ENCODE measurements at places on chromosomes 3 and 15. TPM values are rescaled to one million over a fixed set of nuclear protein-coding genes. Genes with fewer than 3 reads are reported as not detected.

DNA sequence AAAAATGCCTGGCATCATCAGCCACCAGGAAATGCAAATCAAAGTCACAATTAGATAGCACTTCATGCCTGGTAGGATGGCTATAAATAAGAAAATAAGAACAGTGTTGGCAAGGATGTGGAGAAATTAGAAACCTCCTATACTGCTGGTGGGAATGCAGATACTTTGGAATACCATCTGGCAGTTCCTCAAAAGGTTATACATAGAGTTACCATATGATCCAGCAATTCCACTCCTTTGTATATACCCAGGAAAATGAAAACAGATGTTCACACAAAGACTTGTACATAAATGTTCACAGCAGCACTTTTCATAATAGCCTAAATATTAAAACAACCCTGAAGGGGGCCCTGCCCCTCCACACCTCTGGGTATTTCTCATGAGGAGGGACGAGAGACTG, 13.7 kb downstream of the ACSBG1 start:
- DNase-seq: no peak

GRCh38 chr3:134998158-134998557, 203.1 kb downstream of the EPHB1 start:
- DNase-seq: no peak

- no peak for DNase-seq
Measured at GRCh38 chr3:170529346-170529745, 56.5 kb downstream of the SLC7A14 start.

- DNase-seq: peak; percentile 44
Measured at GRCh38 chr3:112132975-112133448, at the start of gene GCSAM. TSS of gene GCSAM (minus strand) at chr3:112133248. CDS start at chr3:112133120, 128 bp downstream.

GRCh38 chr15:85840802-85841152, 46.1 kb upstream of the KLHL25 start:
- DNase-seq: no peak

GRCh38 chr15:58419803-58420524, 11.8 kb upstream of the LIPC start:
- no peak for DNase-seq

GRCh38 chr3:14448756-14449727, 46.6 kb downstream of the SLC6A6 start:
- DNase-seq: no peak

DNA sequence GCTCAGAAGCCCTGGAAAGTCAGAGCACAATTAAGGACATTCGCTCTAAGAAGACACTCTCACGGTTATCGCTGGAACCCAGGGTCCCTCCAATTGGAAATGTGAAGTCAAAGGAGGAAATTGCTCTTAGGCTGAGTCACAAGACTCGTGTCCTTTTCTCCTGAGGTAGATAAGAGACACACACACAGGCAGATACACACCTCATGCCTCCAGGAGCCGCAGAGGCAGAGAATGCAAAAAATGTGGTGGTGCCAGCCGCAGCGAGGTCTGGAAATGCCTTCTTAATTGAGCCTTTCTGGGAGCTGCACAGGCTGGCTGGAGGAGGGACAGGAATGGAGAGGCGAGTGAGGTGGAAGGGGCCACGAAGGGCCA, 189.3 kb downstream of the OPA1 start:
- DNase-seq: peak; percentile 54

DNA sequence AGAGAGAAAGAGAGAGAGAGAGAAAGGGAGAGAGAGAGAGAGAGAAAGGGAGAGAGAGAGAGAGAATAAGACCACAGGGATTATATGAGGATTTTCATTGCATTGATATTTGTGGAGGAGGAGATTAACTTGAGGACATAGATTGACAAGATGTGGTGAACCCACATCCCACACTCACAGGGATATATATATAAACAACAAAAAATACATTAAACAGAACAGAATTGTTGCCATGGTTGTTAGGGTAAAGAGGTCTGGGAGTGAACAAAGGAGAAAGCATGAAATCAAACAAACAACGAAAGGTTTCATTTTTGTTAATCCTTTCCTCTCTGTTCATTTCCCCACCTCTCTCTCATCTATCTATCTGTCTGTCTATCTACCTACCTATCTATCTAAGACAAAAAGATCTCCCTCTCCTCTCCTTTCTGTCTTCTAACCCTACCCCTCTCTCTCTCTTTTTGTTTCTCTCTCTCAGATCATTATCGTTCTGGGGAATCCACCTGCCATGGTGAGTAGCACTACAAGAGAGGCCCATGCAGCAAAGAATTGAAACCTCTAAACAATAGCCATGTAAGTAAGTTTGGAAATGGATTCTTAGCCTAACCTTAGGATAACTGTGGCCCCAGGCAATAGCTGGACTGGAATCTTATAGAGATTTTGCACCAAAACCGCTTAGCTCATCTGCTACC, 280.9 kb downstream of the RAP2B start:
- DNase-seq: no peak

DNA sequence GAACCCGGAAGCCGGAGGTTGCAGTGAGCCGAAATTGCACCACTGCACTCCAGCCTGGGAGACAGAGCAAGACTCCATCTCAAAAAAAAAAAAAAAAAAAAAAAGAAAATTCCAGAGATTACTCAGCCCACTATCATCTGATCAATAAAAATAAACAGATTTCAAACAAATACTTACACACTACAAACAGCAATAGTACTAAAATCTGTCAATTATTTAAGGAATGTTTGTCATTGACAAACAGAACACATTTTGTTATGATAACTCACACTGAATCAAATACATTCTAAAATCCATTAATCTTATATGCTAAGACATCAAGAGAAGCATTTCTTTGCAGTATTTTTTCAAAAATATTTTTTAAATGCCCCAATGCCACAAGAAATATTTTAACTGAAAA, 7.6 kb downstream of the MYO9A start:
- no peak for DNase-seq

- no peak for DNase-seq
Measured at GRCh38 chr15:90365414-90366055, 13.5 kb downstream of the ZNF774 start.

DNA sequence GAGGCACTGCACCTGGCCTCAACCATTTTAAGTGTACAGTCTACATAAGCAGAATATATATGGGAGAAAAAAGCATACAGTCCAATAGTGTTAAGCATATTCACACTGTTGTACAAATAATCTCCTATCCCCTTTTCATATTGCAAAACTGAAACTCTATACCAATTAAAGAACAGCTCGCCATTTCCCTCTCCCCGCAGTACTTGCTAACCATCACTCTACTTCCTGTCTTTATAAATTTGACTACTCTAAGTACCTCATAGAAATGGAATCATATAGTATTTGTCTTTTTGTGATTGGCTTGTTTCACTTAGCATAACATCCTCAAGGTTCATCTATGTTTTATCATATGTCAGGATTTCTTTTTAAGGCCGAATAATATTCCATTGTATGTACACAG, 21.6 kb upstream of the TASOR start:
- no peak for DNase-seq

DNA sequence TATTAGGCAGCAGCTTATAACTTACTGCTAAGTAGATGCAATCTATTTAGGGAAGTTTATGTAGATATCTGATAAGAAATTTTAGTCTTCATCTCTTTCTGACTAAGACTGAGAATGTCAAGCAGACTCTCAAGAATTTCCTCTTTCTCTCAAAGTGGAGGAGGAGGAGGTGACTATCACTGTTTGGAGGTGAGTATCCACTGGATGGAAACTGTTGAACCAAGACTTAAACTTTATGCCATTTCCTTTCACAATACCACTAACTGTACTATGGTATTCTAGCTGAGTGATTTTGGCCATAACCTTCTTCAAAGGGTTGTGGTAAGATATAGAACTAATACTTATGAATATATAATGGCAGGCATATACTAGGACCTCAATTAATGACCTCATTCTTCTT, 64.6 kb downstream of the TPRG1 start:
- no peak for DNase-seq

- DNase-seq: no peak
Measured at GRCh38 chr3:152321955-152322377, 53.2 kb downstream of the MBNL1 start.

DNA sequence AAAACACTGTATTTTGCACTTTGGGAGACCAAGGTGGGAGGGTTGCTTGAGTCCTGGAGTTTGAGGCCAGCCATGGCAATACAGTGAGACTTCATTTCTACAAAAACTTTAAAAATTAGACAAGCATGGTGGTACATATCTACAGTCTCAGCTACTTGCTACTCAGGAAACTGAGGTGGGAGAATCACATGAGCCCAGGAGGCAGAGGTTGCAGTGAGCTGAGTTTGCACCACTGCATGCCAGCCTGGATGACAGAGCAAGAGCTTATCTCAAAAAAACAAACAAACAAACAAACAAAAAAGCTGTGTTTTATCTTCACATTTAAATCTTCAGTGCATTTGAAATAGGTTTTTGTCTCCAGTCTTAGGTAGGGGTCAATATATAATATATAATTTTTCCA, 4.8 kb upstream of the SLC9C1 start:
- DNase-seq: no peak

GRCh38 chr3:55720614-55721013, 233.5 kb upstream of the WNT5A start:
- no peak for DNase-seq

- no peak for DNase-seq
Measured at GRCh38 chr15:45650889-45651525, 16.2 kb downstream of the SQOR start.

DNA sequence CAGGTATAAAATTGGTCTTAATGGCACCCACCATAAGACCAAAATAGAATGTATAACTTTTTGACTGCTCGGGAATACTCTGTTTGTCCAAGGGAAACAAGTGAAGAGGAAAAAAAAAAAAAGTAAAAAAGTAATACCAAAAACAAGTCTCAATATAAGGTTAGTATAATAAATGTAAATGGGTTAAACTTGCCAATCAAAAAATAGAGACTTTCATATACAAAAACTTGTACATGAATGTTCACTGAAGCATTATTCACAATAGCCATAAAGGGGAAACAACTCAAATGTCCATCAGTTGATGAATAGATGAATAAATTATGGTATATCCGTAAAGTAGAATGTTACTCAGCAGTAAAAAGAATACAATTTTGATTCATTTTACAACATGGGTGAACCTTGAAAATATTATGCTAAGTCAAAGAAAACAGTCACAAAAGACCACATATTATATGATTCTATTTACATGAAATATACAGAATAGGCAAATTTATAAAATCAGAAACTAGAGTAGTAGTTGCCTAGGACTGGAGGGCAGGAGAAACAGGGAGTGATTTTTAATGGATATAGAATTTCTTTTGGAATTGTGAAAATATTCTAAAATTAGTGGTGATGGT, 39.6 kb upstream of the FGD5 start:
- DNase-seq: no peak

DNA sequence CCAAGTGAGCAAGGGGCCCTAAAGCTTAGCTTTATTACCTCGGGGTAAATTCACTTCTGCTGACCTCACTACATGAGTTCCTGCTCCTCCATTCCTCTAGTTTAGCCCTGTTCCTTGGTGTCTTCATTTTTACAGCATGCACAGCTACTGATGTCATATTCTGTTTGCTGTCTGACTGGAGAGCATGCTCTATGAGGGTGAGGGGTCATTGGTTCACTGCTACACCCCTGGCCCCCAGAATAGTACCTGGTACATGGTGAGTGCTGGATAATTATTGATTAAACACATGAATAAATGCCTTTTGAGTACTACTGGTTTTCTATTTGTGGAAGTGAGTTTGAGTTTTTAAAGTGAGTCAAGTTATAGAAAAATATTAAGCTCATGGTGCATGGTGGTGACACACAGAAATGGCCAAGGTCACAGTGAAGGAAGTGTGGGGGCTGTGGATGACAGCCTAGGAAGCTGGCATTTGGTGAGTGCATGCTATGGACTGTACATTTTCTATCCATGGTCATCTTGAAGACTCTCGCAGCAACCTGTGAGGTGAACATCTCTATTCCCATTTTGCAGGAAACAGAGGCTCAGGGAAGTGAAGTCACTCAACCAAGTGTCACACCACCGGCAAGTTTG, 34.0 kb downstream of the RPLP1 start:
- DNase-seq: no peak

- DNase-seq: no peak
Measured at GRCh38 chr15:71757741-71758530, 52.4 kb upstream of the NR2E3 start.

- no peak for DNase-seq
Measured at GRCh38 chr15:70466305-70466704, 297.1 kb downstream of the UACA start.

GRCh38 chr15:66877477-66878271, 175.6 kb downstream of the SMAD6 start:
- DNase-seq: no peak

DNA sequence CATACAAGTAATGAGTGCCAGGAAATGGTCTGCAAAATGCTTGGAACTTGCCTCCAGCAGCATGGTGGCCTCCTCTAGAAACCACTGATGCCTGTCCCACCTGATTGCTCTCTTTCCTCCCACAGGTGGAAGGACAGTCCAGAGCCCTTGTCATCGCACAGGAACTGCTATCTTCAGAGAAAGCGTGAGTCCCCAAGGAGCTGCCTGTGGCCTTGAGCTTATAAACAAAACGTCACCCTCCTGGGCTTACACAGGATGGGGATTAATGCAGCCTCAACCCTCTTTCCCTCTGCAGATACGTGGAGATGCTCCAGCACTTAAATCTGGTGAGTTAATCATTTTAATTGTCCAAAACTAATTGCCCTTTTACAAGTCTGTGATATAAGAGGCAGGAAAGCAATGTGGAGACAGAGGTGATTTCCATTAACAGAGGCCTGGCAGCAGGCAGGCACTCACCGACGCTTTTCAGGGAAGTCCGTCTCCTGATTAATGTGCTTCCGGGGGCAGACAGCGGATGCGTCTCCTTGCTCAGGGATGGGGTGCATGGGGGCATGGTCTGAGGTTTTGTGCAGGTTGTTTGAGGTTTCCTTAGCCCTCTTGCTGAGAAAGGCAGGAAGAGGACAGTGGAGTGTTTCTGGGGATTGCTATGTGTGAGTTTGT, 61.8 kb downstream of the FGD5 start:
- no peak for DNase-seq

Gene CTXN2
- not detected for polyA plus RNA-seq

Gene MAP1A
- 0.18 TPM for polyA plus RNA-seq

Gene SLC28A1
- polyA plus RNA-seq: not detected

Gene B3GALNT1
- polyA plus RNA-seq: 3.6 TPM

Gene SECISBP2L
- 8.5 TPM for polyA plus RNA-seq

Gene CADM2
- not detected for polyA plus RNA-seq

Gene TRA2B
- polyA plus RNA-seq: 132 TPM

Gene DPPA2
- not detected for polyA plus RNA-seq

Gene CCDC80
- polyA plus RNA-seq: 10.4 TPM

Gene HIGD1A
- polyA plus RNA-seq: 294 TPM

Gene SHC4
- polyA plus RNA-seq: 0.87 TPM

Gene NME9
- polyA plus RNA-seq: not detected

Gene P2RY12
- not detected for polyA plus RNA-seq

Gene MCF2L2
- 0.26 TPM for polyA plus RNA-seq

Gene ALDH1A3
- polyA plus RNA-seq: 218 TPM

Gene AKAP13
- 16.7 TPM for polyA plus RNA-seq
